ENCODE measurements at places on chromosomes 16 and 17.

DNA sequence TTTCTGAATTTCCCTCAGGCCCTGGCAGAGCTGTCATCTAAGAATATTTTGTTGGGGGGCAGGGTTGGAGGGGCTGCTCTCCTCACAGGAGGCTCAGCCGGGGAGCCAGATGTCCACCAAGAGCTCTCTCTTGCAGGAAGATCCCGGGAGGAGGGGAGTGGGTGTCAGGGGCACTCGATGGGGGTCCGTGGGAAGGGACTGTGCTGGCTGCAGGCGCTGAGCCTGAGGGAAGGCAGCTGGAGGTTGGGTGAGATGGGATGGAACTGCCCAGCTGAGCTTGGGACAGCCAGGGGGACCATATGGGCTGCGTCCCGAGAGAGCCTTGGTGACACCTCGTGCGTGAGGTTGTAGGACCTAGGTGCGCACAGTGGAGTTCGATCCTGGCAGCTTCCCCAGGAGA lies 111.2 kb upstream of the GSE1 start:
- DNase-seq = no peak

DNA sequence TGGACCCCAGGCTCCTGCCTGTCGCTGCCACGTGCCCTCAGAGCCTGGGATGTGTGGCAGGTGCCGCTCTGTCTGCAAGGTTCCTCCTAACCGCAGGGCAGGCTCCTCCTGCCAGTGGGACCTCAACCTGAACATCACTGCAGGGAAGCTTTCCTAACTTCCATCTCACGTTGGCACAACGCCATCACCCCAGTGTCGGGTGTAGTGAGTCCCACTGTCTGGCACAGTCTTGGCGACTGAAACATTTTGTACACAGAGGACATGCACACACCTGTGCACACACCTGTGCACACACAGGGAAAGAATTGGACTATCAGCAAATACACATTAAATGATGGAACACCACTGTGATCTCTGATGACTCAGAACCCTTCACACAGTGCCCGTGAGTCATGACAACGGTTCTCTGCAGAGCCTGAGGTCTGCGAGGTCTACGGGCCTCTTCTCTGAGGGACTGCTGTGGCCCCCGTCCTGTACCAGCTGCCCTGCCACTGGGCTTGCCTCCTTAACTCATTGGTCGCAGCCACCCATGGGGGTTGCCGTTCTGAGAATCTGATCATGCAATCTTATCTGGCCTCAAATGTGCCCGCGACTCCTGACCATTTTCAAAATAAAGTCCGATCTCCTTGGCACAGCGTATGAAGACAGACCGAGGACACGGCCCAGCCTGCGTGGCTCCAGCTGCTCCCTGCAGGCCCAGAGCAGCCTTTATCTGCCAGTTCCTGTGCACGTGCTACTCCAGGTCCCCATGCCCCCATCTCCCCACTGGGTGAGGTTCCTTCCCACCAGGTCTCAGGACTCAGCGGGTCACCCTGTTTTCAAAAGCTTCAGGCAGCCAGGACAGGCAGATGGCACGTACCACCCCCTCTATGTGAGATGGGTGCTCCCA lies 7.6 kb downstream of the CCDC57 start:
- no peak for DNase-seq

DNA sequence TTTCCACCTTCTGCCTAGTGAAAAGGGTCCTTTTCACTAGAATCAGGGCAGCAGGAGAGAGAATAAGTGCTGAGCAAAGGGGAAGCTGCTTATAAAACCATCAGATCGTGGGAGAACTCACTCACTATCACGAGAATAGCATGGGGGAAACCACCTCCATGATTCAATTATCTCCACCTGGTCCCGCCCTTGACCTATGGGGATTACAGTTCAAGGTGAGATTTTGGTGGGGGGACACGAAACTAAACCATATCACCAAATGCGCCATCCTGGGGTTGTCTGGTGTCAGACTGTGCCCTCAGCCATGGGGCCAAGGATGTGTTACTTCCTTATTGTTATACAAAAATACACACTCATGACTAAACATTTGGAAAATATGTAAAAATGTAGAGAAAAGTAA lies 10.4 kb upstream of the KATNB1 start:
- DNase-seq = no peak

DNA sequence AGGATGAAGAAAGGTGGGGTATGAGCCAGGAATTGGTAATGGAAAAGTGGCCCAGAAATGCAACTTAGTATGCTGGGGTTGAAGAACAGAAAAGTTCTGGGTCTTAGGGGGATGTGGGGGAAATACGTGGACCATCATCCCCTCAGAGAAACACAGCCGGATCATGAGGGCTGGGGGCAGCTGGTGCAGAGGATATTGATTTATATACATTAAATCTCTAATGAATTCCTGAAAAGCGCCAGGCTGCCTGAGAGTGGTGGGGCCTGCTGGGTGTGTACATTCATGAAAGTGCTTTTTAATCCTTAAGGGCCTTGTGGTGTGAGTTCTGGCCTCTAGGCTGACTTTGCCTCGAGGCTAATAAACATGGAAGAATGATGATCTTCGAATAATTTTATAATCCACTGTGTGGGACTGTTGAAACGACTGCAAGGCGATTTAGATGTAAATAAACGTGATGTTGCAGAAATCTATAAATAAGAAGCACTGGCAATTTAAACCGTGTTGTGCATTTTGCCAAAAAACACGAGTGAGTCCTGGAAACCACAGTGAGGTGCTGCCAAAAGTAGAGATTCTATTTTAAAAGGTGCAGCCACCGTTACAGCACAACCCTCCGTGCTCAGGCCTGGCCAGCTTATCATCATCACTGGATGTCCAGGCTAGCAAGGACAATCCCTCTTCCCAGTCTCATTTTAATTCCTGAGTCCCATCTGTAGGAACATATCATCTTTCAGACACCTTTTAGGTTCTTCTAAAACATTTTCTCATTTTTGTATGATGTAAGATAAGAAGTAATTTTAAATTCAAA lies 32.1 kb downstream of the PRKAR1A start:
- DNase-seq = no peak

DNA sequence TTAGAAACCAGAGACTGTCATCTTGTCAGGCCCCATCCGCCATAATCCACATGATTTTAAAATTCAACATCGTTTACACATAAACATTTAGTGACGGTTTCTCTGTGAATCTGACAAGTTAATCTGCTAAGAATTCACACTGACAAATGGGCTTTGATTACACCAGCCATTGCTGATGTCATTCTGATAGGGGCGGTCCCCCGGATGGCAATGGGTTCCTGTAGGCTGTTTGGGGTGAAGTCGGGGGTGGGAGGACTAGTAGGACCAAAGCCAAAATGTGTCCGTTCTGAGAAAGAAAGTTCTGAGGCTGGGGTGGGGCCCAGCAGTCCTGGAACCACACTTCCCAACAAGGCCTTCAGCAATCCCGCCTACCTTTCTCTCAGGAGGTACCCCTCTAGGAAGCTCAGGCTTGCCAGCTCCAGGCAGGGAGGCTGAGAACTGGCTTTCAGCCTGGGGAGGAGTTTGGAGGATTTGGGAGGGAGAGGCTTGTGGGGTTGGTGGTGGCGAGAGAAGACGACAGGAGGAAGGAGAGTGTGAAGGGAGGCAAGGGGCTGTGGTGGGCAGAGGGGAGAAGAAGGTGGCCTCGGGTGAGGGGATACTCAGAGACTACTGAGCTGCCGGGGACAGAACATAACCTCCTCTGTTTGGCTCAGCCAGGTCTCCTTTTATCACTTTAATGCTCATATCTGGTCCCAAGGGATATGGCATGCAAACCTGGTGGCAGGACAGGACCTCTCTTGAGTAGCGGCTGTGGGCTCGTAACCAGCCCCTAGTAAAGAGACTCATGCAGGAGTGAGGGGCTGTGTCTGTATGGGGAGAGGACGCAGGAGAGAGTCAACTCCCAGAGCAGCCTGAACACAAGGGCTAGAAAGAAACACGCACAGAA lies 8.6 kb downstream of the HIC1 start:
- no peak for DNase-seq

DNA sequence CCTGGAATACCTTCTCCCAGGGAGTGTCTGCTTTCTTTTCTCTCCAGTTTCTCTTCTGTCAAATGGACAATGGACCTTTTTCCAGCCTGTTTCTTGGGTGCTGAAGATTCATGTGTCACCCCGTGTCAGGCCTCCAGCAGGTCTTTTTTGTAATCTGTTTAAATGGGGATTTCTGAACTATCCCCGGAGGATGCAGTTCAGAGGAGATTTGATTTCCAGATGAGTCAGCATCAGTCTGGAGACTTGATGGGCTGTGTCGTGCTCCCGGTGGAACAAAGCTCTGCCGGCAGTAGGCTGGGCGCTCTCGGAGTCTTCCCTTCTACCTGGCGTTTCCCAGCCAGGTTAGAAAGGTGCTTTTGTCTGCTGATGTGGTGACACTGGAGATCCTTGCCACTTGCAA lies 440.6 kb downstream of the HS3ST3B1 start:
- no peak for DNase-seq

DNA sequence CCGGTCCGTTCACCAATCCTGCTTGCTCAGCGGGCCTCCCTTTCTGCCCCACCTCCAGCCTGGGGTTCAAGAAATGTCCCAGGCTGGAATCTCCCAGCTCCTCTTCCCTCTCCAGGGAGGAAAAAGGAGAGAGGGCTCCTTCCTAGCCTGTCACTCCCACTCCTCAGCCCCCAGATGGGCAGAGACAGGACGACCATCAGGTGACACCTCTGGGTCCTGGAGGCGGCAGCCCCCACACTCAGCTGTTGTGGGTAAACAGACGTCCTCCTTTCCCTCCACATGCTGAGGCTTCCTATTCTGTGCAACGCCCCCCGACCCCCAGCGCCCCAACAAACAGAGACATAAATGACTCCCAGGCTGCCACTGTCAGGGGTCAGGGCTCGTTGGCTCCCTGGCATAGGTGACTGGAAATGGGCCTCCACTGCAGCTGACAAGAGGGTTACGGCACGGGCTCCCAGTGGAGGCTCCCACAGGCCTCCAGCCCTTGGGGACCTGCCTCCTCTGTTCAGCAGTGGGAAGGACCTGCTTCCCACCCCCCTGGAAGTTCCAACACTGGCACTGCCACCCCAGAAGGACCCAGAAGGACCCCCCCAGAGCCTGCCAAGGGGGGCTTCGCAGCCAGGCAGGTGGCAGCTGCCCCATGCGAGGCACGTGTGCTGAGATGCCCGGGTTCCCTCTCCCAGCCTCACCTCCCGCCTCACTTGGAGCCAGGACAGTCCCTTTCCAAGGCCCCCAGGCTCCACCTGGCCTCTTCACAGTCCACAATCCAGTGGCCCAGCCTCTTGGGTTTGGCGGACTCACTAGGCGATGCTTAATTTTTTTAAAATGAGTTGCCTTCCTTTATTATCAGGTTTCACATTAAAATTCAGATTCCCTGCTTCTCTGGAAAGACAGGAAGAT lies 232.3 kb downstream of the KATNIP start:
- DNase-seq = no peak
